Cortex of kidney (tissue), 1 donor: ENCODE measurements at places on chromosomes 7 and 10.

GRCh38 chr7:112293416-112293815 lies 86.9 kb downstream of the ZNF277 start:
- no peak for DNase-seq

GRCh38 chr10:71774916-71775702 lies 1.8 kb upstream of the VSIR start:
- no peak for DNase-seq

DNA sequence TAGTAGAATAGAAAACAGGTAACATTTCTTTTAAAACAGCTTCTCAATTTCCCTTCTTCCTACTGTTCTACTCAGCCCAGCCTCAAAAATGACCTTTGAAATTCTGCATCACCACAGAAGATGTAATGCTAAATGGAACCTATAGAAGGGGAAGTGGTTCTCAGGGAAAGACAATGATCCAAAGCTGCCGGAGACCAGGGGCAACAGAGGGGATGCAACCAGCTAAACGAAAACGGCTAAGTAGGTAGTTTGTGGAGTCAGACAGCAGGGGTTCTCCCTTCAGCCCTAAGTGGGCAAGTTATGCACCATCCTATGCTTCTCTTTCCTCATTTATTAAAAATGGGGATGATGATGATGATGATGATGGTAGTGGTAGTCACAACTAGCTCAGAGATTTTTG lies 214.3 kb downstream of the ELMO1 start:
- DNase-seq: no peak

DNA sequence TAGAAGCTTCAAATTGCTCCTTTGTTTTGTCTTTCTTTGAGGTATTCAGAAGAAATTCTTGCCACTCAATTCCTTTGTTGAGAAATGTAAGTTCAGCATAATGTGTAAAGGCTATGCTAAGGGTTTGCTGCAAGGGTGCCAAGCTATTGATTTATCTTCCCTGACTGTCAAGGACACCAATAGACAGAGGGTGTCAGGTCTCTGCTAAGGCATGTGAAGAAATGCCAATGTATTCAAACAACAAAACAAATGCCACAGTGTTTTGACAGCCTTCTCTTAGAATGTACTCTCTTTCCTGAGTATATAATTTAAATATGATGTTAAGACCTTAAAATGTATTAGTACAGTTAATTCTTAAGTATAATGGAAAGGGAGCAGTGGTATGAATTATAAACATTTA lies 62.4 kb downstream of the LRGUK start:
- no peak for DNase-seq

- no peak for DNase-seq
These were observed 83.5 kb downstream of the GNAT3 start for GRCh38 chr7:80428161-80429054.

DNA sequence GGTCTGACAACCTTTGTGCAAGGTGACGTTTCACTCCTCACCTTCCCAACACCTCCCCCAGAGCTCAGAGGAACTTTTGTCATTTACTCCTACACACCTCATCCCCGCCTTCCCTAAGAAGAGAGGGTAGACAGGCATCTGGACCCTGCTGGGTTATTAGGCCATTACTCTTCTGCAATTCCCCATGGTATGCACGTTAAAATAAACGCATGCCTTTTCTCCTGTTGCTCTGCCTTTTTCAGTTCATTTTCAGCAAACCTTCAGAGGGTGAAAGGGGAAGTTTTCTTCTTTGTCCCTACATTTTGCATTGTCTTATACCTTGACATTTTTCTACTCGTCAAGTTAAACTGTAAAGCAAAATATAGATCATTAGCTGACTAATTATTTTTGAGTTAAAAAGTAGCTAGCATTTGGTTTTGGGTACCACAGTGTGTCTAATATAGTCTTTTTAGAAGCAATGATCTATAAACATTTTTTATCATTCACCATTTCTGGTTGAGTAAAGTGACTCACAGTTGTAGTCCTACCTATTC lies 10.5 kb upstream of the EDRF1 start:
- DNase-seq: no peak

DNA sequence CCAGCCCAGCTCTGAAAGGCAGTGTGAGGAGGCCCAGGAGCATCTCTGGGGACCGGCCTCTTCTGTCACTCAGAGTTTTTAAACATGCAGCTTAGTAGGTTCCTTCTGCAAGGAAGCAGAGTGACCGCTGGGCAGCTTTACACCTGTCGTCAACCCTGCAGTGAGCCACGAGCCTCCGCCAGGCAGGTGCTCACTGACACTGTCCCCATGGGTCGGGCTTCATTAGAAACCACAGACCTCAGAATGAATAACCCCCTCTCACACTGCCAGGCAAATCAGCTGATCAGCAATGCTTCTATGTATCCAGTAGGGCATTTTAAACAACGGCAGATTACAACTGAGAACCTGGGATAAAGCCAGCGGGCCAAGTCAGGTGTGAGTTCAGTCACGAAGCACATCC lies 106.1 kb downstream of the MAD1L1 start:
- no peak for DNase-seq

DNA sequence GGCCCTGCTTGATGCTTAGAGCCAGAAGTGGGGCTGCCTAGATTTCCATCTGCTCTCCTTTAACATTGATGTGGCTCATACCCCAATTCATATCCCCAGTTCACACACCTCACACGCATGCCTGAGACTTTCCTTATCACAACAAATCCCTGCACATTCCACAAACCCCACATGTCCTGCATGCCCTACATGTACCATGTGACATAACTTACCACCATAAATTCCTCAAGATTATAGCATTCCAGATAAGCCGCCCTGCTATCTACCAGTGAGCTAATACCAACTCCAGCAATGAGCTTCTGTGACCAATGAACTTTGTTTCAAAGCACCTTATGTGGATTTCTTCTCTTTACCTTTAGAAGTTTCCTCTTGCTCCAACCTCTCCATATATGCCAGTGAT lies 104.7 kb upstream of the RAB11FIP2 start:
- DNase-seq: no peak

GRCh38 chr7:37784015-37784414 lies 64.4 kb upstream of the NME8 start:
- no peak for DNase-seq

DNA sequence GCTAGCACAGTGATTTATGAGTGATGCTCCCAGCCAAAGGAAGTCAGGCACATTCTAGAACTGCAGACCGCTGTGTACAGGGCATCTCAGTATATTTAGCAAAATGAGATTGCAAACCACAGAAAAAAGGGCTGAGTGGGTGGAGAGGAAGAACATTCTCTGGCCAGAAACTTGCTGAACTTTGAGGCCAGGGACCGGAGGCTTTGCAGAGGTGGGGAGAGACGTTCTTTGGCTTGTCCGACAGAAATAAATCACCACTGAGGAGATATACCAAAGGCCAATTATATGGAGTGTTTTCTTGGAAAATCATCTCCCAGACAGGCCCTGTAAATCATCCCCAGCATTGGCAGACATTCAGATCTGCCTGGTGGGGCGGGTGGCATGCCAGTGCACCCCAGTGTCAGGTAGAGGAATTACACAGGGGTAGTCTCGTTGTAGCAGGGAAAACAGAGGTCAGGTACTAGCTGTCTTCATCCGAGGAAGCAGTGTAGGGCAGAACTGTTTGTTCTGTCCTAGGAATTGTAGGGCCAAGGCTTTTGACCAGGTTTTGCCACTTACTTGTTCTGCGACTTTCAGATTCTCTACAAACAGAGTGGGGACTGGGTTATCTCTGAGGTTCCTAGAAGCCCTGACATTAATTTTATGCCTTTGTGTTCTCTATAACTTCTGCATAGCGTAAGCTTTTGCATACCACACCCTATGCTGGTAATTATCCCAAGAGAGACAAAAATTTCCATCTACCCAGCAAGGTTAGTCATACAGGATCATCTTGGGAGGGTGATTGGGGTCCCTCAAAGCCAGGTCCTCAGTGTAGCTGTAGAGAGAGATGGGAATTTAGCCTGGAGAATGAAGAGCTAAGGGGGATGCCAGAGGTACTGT lies 655.6 kb downstream of the LRMDA start:
- no peak for DNase-seq

DNA sequence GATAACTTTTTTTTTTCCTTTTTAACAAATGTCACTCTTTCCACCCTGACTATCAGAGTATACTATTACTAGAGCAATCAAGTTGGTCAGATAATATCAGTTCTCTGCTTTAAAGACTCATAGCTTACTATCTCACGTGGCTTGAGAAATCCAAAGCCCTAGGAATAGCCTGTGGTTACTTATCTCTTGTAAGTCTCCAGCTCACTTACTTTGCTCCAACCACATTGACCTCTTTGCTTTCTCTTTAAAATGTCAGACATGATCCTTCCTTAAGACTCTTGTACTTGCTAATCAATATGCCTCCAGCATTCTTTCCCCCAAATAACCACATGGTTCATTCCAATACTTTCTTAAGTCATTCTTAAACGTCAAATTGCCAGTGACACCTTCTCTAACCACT lies 1292.2 kb downstream of the REEP3 start:
- DNase-seq: no peak

DNA sequence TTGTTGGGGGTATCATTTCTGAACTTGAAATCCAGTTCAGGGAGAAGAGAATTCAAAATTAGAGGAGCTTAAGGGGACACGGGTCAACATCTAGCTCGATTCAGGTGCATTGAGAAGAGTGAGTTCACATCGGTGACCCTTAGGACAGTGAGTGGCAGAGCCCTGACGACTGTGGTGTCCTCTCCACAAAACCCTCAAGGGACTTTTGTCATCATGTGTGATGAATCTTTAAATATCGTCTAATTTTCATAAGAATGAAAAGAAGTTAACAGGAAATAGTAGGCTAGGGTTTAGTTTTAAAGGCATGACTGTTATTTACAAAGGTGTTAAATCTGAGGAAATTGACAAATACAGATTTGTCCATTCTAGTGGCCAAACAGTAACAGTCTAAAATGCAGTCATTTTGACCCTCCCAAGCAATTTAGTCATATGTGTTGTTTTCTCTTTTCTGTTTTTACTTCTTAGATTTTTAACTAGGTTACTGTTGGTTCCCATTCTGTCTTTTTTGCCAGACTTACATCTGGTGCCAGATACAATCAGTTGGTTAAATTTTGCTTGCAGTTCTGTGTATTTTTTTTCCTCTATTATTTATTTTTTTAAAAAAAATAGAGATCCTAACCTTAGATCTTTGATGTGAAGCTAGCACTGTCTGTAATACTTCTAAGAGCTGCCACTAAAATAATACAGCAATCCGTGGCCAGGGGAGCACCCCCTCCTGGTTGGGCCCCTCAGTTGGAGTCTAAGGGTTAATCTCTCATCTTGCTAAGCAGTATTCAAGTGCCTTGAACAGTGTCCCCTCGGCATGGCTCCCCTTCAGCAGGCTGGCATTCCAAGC lies 34.9 kb upstream of the SH2B2 start:
- no peak for DNase-seq

GRCh38 chr10:117684672-117685211 lies 142.2 kb downstream of the EMX2 start:
- no peak for DNase-seq

DNA sequence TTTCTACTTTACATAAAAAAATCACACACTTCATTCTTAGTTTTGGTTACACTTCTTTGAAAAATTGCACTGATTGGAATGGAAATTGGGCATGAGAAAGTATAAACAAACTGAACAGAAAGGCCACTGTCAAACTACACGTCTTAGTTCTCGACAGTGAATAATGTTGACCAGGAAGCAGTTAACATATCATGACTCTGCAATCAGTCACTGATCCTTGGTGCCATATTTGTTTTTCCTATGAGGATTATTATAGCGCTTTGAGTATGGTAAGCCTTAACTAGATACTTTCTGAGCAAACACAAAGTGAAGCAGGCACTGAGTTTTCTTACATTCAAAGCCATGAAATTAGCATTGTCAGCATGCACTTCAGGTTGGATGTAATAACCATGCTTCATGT lies 495.1 kb upstream of the ANKRD30A start:
- no peak for DNase-seq

GRCh38 chr10:29063806-29064644 lies 224.8 kb upstream of the LYZL1 start:
- DNase-seq: no peak
